ENCODE measurements at places on chromosomes 1 and 21.

GRCh38 chr1:91427741-91428140 lies 23.1 kb upstream of the HFM1 start:
- no peak for DNase-seq

- DNase-seq = no peak
Observed at GRCh38 chr1:1067860-1068516, 6.1 kb downstream of the RNF223 start.

- no peak for DNase-seq
Observed at GRCh38 chr1:98172578-98172977, 251.7 kb upstream of the DPYD start.

- DNase-seq = no peak
Observed at GRCh38 chr1:59494145-59494833, 197.4 kb downstream of the FGGY start.

- no peak for DNase-seq
Observed at GRCh38 chr1:178169649-178170048, 75.7 kb downstream of the RASAL2 start.

GRCh38 chr1:209522826-209523225 lies 60.7 kb upstream of the CAMK1G start:
- DNase-seq = no peak

- DNase-seq = no peak
Observed at GRCh38 chr1:30362603-30362990, 360.8 kb downstream of the MATN1 start.

DNA sequence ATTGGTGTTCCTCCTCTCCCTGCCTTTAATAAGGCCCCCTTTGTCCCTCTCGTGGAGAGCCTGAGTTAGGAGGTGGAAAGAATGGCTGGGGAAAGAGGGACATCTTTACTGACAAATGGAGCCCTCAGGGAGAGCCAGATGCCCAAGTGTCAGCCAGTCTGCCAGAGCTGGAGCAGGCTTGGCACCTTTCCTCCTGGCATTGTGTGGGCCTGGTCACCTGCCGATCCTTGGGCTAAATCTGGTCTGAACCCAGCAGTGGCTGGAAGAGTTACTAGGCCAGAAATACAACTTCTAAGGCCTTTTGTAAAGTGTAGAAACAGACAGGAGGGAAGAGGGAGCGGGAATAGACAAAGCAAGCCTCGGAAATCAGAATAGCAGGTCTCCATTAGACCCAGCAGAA lies 24.9 kb downstream of the VANGL1 start:
- no peak for DNase-seq

- DNase-seq = no peak
Observed at GRCh38 chr1:159920202-159920601, 5.1 kb downstream of the TAGLN2 start.

DNA sequence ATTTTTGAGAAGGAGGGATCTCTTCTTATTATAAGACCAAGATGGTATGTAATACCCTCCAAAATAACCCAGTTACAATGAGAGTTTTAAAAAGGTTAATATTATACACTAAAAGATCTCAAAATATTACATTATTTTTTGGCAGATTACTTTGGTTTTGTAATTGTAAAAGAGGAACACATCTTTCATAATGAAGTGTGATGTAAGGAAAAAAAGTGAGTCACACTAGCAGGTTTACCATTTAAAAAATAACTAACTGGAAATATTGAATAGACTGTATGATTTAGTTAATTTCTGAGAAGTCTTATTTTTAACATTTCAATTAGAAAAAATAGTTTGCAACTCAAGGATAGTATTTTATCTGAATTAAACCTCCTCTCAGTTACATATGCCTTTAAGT lies 1.1 kb downstream of the F5 start:
- DNase-seq = no peak

DNA sequence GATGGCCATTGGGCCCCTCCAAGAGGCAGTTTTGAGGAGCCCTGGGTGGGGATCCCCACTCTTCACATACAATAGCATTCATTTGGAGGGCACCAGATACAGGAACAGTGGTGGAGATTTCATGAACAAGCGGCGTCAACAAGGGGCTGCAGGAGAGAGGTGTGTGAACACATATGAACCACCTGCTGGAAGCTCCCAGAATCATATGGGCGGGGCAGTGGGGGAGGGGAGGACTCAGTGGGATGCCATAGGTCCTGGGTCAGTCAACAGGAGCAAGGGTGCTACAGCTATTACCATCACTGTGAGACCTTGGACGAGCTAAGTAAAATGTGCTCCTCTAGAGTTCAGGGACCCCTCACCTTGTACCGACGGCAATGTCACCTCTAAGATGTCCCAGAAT lies 100.4 kb upstream of the IRF2BP2 start:
- no peak for DNase-seq

- DNase-seq = no peak
Observed at GRCh38 chr1:208223136-208223535, 21.0 kb downstream of the PLXNA2 start.

DNA sequence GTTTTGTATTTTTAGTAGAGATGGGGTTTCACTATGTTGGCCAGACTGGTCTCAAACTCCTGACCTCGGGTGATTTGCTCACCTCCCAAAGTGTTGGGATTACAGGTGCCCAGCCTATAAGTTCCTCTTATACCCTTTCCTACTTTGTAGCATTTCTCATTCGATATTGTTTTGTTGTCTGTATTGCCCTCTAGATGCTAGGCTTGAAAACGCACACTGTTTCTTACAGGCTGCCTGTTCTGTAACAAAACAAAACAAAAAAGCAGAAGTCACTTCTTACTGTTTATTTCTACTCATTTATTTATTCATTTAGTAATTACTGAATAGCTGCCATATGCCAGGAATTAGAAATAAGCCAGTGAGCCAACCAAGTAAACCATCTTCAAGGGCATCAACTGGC lies 136.9 kb upstream of the BMP8A start:
- no peak for DNase-seq

DNA sequence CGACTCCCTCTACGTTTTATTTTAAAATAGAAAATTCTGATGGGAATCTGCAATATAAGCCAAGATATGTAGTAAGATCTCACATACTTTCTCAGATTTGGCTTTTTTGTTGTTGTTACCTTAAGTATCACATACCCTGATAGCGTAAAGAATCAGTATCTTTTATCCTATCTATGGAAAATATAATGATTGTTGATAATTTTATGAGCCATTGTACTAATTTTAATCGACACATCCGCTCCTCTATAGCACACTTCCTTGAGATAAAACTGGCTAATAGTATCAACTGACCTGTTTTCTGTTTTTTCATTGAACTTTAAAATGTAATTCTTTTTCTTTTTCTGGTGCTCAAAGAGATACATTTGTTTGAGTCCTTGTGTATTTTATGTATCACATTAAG lies 118.7 kb downstream of the NFIA start:
- no peak for DNase-seq

DNA sequence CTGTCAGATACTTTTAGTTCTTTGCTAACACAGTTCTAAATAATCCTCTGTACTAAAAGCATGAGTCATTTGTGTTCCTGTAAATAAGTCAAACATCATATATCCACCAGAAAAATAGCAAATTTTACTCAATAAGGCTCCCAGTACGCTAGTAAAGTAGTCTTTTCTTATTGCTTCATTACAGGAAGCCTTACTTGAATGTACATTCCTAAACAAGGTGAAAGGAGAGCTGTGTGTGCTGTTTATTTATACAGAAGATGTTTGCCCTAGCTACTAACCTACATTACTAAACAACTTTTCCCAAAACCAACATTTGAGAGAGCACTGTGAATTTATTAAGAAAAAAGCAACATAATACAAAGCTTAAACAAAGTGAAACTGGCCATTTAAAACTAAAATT lies 52.0 kb downstream of the ZNHIT6 start:
- no peak for DNase-seq

GRCh38 chr1:75423616-75424015 lies 187.3 kb downstream of the SLC44A5 start:
- DNase-seq = no peak

GRCh38 chr21:45444385-45444784 lies 39.4 kb downstream of the COL18A1 start:
- no peak for DNase-seq

- no peak for DNase-seq
Observed at GRCh38 chr1:63612564-63612963, 19.4 kb downstream of the PGM1 start.

- DNase-seq = no peak
Observed at GRCh38 chr1:14148526-14148925, 448.5 kb downstream of the PRDM2 start.

DNA sequence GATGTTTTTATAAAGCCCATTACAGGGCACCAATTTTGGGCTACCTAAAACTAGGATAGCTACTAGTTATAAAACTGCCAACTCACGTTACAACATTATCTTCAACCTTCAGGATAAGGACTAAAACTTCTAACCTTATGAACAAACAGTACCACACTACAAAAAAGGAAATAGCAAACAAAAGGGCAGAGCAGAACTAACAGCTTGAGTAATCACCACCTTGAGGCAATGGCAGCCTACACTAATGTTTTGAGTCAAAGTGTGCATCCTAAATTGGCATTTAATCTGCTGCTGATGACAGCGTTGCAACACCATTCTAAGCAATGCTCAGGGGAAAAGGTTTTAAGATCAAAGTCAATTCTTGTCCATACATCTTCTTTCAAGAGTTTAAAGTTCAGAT lies 27.2 kb downstream of the PTP4A2 start:
- DNase-seq = no peak

DNA sequence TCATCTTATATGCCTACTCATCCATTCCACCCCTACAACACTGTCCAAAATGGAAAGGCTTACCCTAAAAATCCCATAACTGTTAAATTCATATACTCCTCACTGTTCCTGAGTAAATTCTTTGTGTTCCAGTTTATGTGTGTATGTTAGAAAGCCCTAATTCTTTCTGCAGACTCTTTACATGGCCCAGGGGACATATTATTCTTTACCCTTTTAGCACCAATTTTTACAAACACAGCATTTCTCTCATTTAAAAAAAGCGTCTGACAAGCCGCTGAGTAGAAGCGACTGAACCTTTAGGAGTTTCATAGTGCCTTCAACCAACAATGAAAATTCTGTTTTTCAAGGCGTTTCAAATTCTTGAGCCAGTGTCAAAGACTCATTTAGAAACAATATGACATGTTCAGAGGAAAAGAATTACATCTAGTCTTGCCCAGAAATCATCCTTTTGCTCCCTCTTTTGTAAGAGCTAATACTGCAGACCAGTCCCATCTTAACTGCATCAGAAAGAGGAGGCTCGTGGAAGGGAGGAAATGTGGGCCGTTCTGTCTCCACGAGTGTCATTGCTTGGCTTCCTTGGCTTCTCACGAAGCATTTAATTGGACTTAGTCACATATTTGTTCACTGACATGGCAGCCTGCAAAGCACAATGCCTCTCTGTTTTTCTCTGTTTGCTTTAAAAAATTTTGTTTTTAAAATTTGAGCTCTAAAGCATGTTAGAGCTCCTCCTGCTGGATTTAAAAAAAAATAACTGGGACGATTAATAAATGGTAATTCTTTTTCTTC lies 21.3 kb upstream of the C1orf105 start:
- DNase-seq = peak; percentile 21

GRCh38 chr1:29687601-29688244 lies 451.4 kb downstream of the PTPRU start:
- DNase-seq = no peak

DNA sequence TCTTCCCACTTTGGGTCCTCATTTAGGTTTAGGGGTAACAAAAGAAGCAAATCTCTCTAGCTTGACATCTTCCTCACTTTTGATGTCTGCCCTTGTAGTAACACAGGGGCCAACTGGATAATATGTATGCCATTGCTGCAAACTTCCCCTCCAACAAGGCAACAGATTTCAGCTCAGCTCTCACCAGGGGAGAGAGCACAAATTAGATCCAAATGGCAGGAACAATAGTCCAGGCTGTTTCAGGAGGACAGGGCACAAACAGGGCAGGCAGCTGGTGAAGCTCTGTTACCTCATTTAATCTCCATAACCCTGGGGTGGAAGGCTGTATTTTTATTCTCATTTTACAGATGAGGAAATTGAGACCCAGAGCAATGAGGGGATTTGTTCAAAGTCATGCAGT lies 4.3 kb upstream of the PIK3R3 start:
- no peak for DNase-seq

- no peak for DNase-seq
Observed at GRCh38 chr21:45002381-45003204, 62.8 kb downstream of the SLX9 start.

DNA sequence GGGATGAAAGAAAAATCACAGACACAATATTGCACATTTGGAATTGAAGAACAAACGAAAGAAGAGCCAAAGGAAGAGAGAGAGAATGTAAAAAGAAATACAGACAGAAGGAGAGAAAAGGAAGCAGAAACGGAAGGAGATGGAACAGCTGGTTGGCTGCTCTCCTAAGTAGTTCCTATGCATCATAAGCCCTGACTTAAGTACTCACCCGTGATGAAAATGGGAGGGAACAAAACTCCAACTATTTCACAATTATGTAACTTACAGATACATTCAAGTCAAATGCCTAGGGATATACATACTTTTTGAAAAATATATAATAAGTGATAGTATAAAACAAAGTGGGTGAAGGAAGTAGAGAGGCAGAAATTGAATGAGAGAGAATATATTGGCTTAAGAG lies 88.5 kb downstream of the TTLL7 start:
- no peak for DNase-seq

- DNase-seq = no peak
Observed at GRCh38 chr1:205598841-205599668, 32.8 kb downstream of the ELK4 start.

DNA sequence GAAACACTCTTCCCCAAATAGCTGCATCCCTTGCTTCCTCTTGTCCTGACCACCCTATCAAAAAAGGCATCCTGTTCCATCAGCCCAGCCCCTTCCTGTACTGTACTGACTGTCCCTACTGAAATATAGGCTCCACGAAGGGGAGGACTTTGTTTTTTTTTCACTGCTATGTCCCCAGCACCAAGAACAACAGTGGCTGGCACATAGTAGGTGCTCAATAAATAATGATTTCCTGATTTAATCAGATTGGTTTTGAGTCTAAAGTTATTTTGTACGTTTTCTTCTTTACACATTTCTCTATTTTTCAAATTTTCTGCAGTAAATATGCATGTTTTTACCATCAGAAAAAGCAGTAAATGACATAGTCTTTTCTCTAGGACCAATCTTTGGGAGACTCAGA lies 73.9 kb downstream of the CD58 start:
- no peak for DNase-seq

GRCh38 chr1:116360429-116361173 lies 12.4 kb upstream of the ATP1A1 start:
- DNase-seq = no peak

GRCh38 chr1:190476806-190477205 lies 858 bp downstream of the BRINP3 start:
- no peak for DNase-seq

GRCh38 chr1:51373898-51374297 lies 43.5 kb upstream of the TTC39A start:
- no peak for DNase-seq

- DNase-seq = peak; percentile 34
Observed at GRCh38 chr1:119275145-119276134, 93.1 kb upstream of the HAO2 start.

DNA sequence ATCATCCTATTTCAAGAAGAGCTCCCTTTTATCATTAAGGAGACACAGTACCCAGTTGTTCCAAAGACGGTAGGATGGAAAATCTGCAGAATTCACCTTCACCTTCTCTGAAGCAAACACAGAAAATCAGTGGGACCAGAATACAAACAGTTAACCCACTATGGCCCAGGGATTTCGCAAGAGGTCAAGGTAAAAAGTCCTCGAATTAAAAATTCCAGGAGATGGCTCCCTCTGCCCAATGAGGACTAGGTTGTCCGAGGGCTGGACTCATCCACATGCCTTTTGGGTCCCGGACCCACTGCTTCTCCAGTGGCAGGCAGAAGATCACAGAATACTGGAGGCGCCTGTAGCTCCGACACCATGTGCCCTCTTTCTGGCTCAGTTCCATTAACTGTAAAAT lies 42.9 kb downstream of the RCAN1 start:
- DNase-seq = no peak

- DNase-seq = no peak
Observed at GRCh38 chr1:194296201-194296600, 1109.8 kb upstream of the B3GALT2 start.
